Left lung (tissue), 14 donors: ENCODE measurements at places on chromosomes 1 and 21. TPM values are rescaled to one million over a fixed set of nuclear protein-coding genes. Genes with fewer than 3 reads are reported as not detected.

GRCh38 chr1:7247791-7248548 is 462.7 kb downstream of the CAMTA1 start:
- no peak for DNase-seq
- H3K27me3 ChIP-seq: peaks cover 27% of the 10 kb centered on the region
- H3K4me1 ChIP-seq: no peaks in the 10 kb centered on the region
- H3K36me3 ChIP-seq: no peaks in the 10 kb centered on the region

DNA sequence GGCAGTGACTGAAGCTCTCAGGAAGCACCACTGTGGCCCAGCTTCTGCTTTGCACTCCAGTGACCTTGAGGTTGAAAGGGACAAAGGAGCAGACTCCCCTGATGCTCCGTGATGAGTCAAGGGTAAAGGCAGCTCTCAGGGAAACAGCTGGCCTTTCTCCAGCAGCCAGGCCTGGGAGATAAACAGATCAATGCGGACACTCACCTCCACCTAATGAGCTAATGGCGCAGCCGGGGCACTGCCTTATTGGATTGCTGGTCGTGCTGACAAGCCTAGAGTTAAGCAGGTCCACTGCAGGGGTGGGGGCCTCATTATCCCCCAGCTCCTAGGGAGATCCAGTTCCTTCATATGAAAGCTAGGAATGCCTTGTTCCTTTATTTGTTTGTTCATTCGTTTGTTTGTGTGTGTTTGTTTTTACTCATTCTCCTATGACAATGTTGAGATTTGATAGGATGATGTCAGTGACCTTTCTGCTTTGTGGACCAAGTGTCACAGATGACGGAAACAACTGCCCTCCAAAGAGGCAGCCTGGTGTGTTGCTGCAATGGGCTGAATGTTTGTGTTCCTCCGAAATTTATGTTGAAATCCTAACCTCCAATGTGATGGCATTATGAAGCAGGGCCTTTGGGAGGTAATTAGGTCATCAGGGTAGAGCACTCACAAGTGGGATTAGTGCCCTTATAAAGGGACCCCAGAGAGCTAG is 141.4 kb upstream of the BEND5 start:
- no peaks in the 10 kb centered on the region for H3K4me1 ChIP-seq
- DNase-seq: no peak
- no peaks in the 10 kb centered on the region for H3K36me3 ChIP-seq
- H3K4me3 ChIP-seq: no peak overlapping the region
- no peaks in the 10 kb centered on the region for H3K27me3 ChIP-seq
- H3K27ac ChIP-seq: no peak overlapping the region

- H3K27me3 ChIP-seq: no peaks in the 10 kb centered on the region
- DNase-seq: no peak
- H3K27ac ChIP-seq: no peak overlapping the region
- H3K36me3 ChIP-seq: no peaks in the 10 kb centered on the region
Measured at GRCh38 chr1:193311226-193311948, 125.0 kb upstream of the B3GALT2 start.

DNA sequence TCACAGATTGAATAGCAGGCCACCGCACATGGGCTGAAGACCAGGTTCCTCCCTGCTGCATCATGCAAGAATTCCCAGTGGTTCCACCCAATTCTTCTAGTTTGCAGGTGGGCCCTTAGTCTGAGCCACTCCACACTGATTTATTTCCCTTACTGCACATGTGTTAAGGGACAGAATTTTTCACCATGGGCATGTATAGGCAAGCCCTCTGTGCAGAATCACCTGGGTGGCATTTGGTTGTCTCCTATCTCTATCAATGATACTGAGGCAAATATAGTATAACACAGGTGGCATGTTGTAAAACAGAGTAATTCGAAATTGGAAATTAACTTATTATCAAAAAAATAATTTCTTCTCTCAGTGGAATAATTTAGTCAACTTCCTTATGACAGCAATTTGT is 1892.4 kb downstream of the NCAM2 start:
- no peaks in the 10 kb centered on the region for H3K27me3 ChIP-seq
- no peaks in the 10 kb centered on the region for H3K36me3 ChIP-seq
- no peak overlapping the region for H3K27ac ChIP-seq
- DNase-seq: no peak

GRCh38 chr1:24091971-24092482 is 19.9 kb downstream of the MYOM3 start:
- H3K36me3 ChIP-seq: no peaks in the 10 kb centered on the region
- DNase-seq: no peak
- no peak overlapping the region for H3K4me3 ChIP-seq
- no peaks in the 10 kb centered on the region for H3K4me1 ChIP-seq
- peaks cover 12% of the 10 kb centered on the region for H3K27me3 ChIP-seq

VPS72 gene
- 41.3 TPM for total RNA-seq

PROK1 gene
- total RNA-seq: not detected

GBP6 gene
- 1.3 TPM for total RNA-seq
